Amniotic stem cell (primary cell): ENCODE measurements at places on chromosomes 1 and 21.
A peak's percentile ranks its signal among the peaks of the same experiment; 100 is the strongest.

GRCh38 chr1:83606416-83606955 is 392.4 kb downstream of the TTLL7 start:
- no peak for DNase-seq

GRCh38 chr1:114833421-114833820 is 21.2 kb upstream of the SYCP1 start:
- DNase-seq, result no peak

GRCh38 chr21:38918607-38919346 is 113.0 kb downstream of the ETS2 start:
- no peak for DNase-seq

DNA sequence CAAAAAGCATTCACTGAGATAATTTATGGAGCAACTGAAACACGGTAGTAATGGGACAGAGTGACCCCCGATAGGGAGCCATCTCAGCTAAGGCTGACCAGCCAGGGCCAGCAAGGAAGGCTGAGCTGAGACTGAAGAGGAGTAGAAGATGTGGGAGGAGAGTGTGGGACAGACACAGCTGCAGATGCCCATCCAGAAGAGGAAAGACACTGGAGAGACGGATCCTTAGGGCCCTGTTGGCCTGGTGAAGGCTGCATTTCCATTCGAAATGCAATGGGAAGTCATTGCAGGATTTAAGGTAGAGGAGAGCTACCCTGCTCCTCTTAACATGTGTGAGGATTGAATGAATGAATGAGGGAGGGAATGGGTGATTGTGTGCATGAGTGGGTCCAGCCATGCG is 44.0 kb upstream of the LRP8 start:
- no peak for DNase-seq

GRCh38 chr1:167635941-167636340 is 5.9 kb downstream of the RCSD1 start:
- no peak for DNase-seq

DNA sequence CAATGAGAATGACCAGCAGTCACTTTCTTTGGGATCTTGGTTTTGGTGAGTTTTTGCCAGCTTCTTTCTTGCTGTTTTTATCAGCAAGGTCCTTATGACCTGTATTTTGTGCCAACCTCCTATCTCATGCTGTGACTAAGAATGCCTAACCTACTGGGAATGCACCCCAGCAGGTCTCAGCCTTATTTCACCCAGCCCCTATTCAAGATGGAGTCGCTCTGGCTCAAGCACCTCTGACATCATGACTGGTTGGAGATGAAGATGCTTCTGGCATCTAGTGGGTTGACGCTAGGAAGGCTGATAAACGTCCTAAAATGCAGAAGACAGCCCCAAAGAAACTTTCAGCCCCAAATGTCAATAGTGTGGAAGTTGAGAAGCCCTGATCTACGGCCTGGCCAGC is 33.6 kb upstream of the NHLH2 start:
- no peak for DNase-seq

- no peak for DNase-seq
These were observed 16.1 kb upstream of the PADI6 start for GRCh38 chr1:17355898-17356297.

- DNase-seq, result no peak
These were observed 88.3 kb downstream of the SMYD3 start for GRCh38 chr1:246418565-246419312.

DNA sequence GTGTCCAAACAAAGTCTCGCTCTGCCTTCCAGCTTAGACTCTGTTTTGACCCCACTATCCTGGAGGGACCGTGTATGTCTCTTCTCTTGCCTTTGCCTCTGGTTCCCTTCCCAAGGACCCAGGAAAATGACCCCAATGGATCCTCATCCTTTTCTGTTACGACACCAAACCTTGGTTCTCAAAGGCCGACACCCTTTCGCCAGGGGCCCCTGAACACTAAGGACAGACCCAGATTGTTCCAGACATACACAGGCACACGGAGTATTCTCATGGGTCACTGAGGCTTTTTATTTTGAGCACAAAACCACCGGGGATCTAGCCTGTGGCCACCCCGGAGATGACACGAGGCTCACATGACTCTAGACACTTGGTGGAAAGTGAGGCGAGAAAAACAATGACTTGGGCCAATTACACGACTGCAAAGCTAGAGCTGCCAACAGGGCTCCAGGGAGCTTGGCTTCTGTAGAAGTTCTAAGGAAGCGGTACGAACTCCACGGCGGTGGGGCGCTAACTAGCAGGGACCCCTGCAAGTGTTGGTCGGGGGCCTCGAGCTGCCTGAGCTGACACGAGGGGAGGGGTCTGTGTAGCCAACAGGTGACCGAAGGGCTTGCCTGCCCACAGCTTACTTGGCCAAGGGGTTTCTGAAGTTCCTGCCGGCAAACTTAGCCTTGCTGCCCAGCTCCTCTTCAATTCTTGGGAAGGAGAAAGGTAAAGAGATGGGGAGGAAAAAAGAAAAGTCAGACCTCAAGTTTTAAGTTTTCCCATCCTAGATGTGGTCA is 17.6 kb downstream of the ENO1 start:
- DNase-seq, result no peak

GRCh38 chr1:26695356-26696118 is at the start of gene ARID1A:
ARID1A (plus strand) TSS chr1:26696015; CDS start chr1:26696404, 389 bp downstream.
- DNase-seq, result peak; percentile 90

DNA sequence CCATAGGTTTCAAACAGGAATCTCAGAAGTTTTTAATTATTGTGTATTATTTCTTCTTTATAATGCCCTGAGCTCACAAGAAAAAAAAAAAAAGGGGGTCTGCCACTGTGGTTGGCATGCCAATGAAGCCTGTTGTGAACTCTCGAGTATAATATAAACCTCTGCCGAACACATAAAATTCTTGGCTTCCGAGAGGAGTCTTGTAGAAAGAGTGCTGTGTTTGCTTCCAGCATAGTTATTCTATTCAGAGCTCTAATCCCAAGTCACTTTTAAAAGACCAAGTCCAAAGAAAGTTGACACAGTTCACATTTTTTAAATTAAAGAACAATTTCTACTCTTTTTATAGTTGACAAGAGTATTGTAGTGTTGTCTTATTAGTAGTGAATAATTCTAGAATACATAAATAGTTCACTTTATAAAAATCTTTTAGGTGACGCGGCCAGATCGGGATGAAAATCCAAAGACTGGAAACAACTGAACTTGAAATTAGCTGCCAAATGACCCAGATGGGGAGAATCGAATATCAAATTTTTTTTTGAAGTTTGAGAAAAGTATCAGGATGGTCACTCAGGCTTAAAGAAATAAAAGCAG is 293.2 kb downstream of the DUSP10 start:
- DNase-seq, result no peak

GRCh38 chr21:44919913-44920693 is 596 bp downstream of the ITGB2 start:
- DNase-seq, result no peak

- DNase-seq, result no peak
These were observed 46.1 kb downstream of the UCK2 start for GRCh38 chr1:165873481-165873880.

- peak; percentile 17 for DNase-seq
These were observed 11.0 kb downstream of the DNM3 start for GRCh38 chr1:171852272-171852671.

GRCh38 chr1:156433602-156434001 is 64.6 kb downstream of the RHBG start:
- DNase-seq, result no peak

- no peak for DNase-seq
These were observed 6.5 kb upstream of the ALX3 start for GRCh38 chr1:110076789-110077500.

- DNase-seq, result no peak
These were observed 101.5 kb upstream of the ARHGEF16 start for GRCh38 chr1:3352952-3353331.

DNA sequence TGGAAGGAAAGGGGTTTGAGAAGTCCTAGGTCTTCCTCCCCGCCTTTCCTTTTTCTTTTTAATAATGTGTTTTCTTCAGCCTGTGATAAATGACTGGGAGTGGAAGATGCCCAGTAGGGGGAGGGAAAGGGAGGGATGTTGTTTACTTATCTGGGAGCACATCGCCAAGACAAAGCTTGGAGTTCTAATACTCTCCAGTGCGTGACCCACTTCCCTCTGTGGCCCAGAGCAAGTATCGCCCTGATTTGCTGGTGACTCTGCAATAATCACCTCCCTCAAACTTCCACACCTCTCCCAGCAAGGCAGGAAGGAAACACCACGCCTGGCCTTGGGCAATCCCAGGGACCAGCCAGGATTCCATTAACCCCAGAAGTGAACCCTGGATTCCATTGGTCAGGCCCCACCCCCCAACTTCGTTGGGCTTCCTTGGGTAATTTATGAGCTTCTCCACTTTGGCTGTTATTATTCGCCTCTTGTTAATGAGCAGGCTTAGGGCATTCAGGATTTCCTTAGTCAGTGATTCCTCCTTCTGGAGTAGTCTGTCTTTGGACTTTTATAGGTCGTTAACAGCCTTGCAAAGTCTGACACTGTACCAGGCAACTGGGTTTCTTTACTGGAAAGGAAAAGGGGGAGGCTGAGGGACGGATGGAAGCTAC is 24.3 kb upstream of the GRHL3 start:
- no peak for DNase-seq

GRCh38 chr1:91913018-91913417 is 27.1 kb upstream of the TGFBR3 start:
- no peak for DNase-seq

- DNase-seq, result no peak
These were observed 10.9 kb downstream of the SMAP2 start for GRCh38 chr1:40384413-40384762.

GRCh38 chr1:21174230-21174629 is 2.5 kb downstream of the EIF4G3 start:
- no peak for DNase-seq

GRCh38 chr1:41648844-41649243 is 164.4 kb upstream of the EDN2 start:
- no peak for DNase-seq
